Substantia nigra (tissue), 51 donors: ENCODE measurements at places on chromosomes 1 and 21.

GRCh38 chr1:180950321-180950720 lies 37.6 kb downstream of the KIAA1614 start:
- no peak for DNase-seq

GRCh38 chr1:30706528-30706927 lies 16.9 kb downstream of the MATN1 start:
- no peak for DNase-seq

DNA sequence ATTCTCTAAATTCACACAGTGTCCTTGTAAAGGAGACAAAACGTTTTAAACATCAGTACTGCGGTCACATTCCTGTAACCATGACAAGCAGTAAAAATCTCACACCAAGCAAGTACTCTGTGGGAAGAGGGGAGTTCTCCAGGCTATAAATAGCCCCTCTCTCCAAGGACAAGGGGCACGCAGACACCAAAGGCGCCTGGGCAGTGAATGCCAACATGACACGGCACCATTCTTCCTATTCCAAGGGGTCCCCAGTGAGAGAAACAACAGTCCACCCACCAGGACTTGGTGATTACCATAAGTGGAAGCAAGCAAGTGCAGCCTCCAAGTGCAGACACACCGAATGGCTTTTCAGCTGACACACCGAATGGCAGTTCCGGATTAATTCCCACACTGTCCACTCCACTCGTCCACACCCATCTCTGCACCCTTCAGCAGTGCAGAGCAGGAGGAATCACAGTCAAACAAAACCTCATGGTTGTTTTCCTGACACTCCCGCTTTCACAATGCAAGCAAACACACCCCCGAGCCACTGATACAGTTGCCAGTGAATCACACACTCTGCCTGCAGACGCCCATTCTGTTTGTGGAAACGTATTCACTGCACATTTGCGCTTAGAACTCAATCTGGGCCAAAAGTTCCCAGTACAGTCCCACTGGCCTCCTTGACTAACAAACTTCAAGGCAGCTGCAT lies 1.8 kb downstream of the PTTG1IP start:
- DNase-seq, result no peak

DNA sequence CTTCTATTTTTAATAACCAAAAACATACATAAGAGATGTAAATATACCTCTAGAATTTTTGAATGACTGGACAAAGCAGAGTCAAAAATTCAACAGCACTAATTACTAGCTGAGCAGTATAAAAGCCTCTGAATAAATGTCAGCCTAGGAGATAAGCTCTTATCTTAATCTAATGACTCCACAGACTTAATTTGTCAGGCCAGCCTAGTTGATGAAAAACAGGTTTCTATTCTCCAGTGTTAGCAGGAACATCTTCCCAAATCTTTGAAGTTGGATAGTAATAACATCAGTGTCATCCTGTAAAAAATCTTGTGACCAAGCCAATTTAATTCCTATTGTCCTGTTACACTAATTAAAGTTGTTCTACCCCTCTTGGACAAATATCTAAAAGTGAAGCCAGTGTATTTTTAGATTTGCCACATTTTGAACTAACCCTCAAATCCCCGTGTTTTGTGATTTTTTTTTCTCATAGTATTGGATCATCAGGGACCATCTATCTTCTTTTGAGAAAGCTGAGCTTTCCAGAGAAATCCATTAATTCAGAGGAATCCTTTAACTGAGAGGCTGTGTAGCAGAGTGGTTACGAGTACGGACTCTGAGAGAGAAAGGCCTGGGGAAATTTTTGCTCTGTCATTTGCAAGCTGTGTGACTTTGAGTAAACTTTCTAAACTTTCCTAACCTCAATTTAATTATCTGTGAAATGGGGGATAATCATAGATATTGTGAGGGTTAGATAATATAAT lies 41.2 kb downstream of the LMO4 start:
- DNase-seq, result no peak

GRCh38 chr1:191876631-191877030 lies 281.6 kb upstream of the RGS18 start:
- DNase-seq, result no peak

DNA sequence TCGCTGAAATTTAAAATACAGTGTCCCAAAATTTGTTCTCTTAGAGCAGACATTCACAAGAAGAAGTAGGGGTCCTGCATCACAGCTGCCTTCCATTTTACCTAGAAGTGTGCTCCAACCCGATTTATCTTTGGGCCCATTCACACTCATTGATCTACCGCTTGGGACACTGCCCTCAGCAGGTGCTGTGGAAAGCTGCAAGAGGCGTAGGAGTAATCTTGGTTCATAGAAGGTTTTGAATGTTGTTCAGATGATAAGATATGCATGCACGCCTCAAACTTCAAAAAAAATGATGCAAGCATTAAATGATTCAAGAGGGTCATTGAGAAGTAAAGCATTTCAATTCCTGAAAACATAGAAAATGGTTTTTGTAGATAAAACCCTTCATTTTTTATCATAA lies 18.6 kb upstream of the C1orf105 start:
- DNase-seq, result no peak

DNA sequence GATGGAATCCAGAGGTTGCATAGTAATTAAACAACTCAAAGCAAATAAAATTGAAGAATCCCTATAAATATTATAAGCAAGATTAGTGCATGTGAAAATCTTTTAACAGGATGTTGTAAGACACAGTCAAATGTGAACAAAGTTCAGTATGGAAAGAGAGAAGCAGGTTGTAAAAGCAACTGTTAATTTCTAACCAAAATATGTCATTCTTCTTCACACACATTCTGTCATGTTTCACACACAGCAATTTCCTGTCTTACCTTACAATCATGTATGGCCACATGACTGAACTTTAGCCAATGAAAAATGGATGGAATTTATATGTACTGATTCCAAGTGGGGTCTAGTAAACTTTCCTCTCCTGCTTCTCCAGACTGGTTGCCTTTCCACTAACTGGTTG lies 527.7 kb upstream of the TMPRSS15 start:
- no peak for DNase-seq

- DNase-seq, result no peak
Measured at GRCh38 chr21:17673261-17674020, 60.7 kb upstream of the BTG3 start.

DNA sequence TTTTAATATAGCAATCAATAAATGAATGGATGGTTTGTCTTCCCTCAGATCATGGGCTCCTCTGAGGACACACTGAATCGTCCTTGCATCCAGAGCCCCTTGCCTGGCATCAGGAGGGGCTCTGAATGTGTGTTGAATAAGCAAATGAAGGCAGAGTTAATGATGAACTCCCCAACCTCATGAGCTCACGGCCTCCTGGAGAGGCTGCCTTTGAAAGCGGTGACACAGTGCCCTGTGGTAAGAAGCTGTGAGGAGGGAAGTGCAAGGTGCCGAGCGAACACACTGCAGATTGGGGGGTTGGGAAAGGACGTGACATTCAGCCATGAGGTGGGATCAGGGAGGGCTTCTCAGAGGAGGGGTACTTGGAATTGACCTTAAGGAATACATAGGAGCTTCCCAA lies 3.2 kb upstream of the PARS2 start:
- no peak for DNase-seq

GRCh38 chr1:185566995-185567394 lies 167.2 kb upstream of the HMCN1 start:
- DNase-seq, result no peak

DNA sequence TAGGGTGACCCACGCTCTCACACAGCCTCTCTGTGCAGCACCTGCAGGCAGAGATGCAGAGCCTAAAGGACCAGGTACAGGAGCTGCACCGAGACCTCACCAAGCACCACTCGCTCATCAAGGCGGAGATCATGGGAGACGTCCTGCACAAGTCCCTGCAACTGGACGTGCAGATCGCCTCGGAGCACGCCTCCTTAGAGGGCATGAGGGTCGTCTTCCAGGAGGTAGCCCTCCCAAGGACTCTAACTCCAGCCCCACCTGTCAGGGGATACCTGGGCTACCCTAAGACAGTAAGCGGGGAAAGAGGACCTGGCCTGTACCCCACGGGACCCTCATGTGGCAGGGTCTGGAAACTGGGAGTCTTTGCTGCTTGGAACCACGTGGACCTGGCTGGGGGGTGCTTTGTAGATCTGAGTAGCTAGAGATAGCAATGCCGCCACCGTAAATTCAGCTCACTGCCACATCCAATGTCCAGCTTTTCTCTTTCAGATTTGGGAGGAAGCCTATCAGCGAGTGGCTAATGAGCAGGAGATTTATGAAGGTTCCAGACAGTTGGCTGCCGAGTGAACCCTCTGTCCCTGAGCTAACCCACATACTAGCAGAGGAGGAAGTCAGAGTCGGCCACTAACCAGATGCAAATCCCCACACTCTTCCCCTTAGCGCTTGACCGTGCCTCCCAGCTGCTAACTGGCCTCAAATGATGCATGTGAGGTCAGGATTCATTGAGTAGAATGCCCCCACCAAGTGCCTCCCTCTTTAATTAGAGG lies 6.5 kb downstream of the RNF207 start:
- DNase-seq, result no peak

DNA sequence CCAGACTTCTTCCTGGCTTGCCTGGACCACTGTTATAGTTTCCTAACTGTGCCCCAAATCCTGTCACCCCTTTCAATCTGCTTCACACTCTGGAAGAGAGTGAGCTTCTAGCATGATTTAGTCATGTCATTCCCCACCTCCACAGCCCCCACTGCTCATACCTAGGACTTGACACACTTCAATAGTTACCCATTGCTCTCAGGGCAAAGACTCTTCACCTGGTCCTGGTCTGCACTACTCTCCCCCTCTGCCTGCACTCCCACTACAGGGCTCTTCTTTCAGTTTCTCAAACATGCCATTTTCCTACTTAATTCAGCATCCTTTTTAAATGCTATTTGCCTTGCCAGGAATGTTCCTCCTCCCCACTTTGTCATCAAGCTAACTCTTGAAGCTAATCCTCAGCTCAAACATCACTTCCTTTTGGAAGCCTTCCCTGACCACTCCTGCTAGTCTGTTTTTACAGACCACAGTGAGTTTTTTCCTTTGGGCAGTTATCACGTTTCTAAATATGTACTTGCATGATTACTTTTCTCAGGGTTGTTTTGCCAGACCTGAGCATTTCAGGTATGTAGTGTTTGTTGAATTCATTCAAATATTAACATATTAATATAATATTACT lies 24.7 kb downstream of the CYP2J2 start:
- DNase-seq, result no peak

DNA sequence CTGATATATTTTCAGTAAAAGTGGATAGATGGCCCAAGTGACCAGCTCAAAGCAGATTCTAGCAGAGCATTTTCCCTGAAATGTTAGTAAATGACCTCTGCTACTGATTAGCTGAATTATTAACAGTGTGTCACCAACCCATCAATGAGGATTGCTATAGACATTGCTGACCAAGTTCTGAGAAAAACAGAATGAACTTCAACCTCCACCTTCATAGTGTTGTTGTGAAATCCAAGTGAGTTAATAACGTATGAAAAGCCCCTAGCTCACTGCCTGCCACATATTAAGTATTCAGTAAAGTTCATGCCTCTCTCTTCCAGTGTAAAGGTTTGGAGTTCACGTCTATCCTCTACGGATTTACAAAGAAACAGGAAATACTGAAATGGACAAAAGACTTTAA lies 15.8 kb downstream of the PLPP3 start:
- DNase-seq, result no peak

- DNase-seq, result no peak
Measured at GRCh38 chr21:36792505-36792967, 93.6 kb downstream of the SIM2 start.

- peak; percentile 30 for DNase-seq
Measured at GRCh38 chr1:200302921-200303290, 106.9 kb downstream of the ZNF281 start.

DNA sequence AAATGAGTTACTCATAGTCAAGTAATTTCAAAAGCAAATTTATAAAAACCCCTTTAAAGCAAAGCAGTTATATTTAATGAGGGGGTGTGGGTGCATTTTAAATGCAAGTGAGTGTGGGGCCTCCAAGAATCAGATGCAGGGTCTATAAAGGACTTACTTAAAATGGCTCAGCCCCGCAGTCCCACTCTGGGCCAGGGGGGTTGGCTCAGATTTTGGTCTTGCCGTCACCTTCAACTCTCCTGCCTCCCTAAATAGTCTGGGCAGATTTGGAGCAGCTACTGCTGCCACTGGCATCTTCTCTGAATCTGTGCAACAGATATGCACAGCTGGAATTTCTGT lies 16.2 kb downstream of the AMPD2 start:
- DNase-seq, result no peak

DNA sequence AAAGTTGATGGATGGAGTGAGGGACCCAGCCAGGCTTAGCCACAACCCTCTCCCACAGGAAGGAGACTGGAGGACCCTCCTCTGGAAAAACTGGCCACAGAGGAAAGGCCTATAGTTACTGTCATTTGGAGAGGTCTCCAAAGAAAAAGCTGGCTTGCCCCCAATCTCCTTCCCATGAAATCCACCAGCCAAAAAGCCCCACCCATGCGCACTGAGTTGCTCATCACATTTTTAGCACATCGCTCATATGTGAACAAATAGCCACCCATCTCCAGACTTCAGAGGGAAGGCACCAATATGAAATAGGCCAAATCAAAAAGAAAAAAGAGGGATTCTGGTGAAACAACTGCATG lies 36.9 kb upstream of the QSOX1 start:
- DNase-seq, result no peak

GRCh38 chr1:245395680-245396079 lies 240.9 kb downstream of the KIF26B start:
- no peak for DNase-seq

GRCh38 chr1:9281071-9281827 lies 11.4 kb upstream of the SPSB1 start:
- no peak for DNase-seq

DNA sequence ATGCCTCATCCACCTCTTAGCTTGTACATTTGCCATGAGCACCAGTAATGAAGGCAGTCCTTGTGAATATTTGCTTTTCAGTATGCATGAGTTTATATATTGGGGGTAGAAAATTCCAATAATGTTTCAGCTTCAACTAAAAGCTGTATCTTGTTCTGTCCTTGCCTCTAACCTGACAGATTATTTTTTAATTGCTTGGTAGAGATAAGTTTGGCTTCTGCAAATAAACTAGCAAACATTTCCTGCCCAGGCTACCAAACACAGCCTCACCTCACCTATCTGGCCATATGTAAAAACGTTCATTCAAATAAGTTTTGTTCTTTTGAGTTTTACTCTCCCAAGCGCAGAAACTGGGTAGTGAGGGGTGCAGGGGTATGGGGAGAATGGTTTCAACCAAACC lies 75.6 kb upstream of the HOOK1 start:
- no peak for DNase-seq

- no peak for DNase-seq
Measured at GRCh38 chr1:71101839-71102376, 21.1 kb upstream of the ZRANB2 start.

DNA sequence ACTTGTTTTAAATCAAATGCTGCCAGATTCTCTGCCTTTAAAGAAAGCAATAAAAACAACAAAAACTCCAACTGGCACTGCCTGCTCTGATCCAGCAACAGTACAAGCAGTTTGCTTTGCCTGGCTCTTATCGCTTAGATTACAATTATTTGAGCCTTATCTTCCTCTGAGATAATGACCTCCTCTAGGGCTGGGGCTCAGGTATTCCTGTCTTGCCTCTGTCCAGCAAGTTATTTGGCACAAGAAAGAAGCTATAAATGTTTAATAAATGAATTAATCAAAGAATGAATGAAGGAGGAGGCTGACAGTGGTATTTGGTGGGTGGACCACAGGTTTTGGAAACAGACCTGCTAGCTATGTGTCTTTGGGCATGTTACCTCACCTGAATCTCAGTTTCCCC lies 6.7 kb upstream of the SLC2A1 start:
- no peak for DNase-seq

GRCh38 chr1:182953826-182954225 lies 860 bp upstream of the SHCBP1L start:
- DNase-seq, result no peak

- DNase-seq, result no peak
Measured at GRCh38 chr1:165435801-165436200, 9.1 kb downstream of the RXRG start.
